ENCODE measurements at places on chromosomes 13 and 19.

- DNase-seq: no peak
Measured at GRCh38 chr13:30370916-30371521, 51.3 kb upstream of the UBE2L5 start.

- DNase-seq: no peak
Measured at GRCh38 chr13:48320891-48321510, 17.4 kb downstream of the RB1 start.

GRCh38 chr13:38399535-38399934 lies 49.9 kb downstream of the UFM1 start:
- no peak for DNase-seq

DNA sequence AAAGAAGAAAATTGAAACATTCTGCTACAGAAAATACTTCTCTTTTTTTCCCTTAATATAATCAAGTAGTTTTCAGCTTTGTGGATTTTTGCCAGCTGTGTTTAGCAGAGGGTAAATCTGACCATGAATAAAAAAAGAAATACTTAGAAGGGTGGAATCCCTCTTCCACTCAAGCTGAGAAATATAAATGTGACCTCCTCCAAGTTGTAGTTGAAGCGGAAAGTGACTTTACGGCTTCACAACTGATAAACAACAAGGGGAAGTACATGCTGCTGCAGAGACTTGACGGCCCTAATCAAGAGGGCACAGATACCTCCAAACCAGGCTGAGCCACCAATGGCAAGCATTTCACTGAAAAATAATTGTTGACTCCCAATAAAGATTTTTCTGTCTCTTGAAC lies 785.0 kb downstream of the SLITRK5 start:
- DNase-seq: no peak

- no peak for DNase-seq
Measured at GRCh38 chr13:53694814-53695532, 666.4 kb downstream of the OLFM4 start.

Measured in stimulated activated CD4-positive, alpha-beta T cell treated with anti-CD3 and anti-CD28 coated beads, Interleukin-4, amount 100 ng/mL, for 1 hour (primary cell).